ENCODE measurements at places on chromosomes 6 and 20.

DNA sequence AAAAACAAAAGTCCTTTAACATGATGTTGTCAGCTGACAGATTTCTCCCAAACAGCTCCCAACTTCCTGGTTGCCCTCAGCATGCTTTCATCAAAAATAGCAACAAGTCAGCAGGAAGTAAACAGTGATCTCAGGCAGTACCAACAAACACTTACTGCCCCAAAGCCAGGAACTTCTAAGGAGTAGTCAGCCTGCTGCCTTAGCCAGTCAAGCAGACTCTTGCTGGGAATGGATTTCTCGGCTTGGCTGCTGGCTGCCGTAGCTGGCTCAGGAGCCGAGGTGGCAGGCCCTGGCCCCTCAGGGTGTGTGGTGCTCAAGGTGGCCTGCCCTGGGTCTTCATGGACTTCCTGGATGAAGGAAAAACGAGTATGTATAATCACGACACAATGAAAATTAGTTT is 46.6 kb upstream of the EMILIN3 start:
- no peak for DNase-seq

GRCh38 chr6:43964659-43965570 is 162.3 kb downstream of the MRPL14 start:
- DNase-seq = no peak

DNA sequence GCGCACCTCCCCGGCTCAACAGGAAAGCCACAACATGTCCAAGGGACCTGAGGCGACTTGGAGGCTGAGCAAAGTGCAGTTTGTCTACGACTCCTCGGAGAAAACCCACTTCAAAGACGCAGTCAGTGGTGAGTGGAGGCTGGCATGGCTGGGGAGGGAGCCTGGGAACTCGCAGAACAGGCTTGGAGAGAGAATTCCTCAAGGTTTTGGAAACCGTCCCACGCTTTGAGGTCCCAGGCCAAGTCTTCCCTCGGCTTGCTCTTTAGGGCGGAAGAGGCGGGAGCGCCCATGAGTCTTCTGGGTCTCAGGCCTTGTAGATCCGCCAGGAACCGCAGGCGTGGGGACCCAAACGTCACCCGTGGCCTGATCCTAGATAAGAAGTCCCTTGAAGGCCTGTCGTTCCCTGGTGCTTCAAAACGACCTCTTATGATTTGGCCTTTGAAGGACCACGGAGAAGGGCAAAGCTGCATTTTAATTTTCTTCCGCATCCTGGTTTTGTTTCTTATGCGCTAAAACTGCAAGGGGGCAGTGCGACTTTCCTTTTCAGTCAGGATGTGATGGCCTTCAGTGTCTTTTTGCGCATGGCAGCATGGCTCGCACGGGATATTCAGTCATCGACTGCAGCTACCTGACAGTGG is 2.0 kb downstream of the LAMP5 start:
- no peak for DNase-seq

- no peak for DNase-seq
Measured at GRCh38 chr6:24778121-24778520, 3.4 kb downstream of the GMNN start.

- DNase-seq = no peak
Measured at GRCh38 chr20:25117990-25118389, 36.0 kb upstream of the VSX1 start.

GRCh38 chr6:7561153-7561964 is 19.9 kb downstream of the DSP start:
- DNase-seq = peak; percentile 27

DNA sequence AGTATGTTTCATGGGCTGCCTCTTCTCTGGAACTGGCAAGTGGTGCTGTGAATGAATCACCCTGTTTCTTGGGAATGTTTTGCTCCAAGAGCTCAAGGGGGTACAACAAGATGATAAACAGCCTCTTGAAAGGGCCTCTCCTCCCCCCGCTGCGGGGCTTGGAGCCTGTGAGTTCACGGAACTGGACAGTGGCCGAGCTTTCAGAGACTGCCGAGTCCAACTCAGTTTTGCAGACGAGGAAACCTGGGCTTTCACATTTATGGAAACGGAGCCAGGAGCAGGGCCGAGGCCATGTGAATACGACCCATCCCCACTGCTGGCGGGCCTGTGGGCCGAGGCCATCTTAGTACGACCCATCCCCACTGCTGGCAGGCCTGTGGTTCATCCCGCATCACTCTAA is 18.2 kb upstream of the SRC start:
- no peak for DNase-seq

- peak; percentile 95 for DNase-seq
Measured at GRCh38 chr6:47034926-47035325, 7.2 kb downstream of the ADGRF1 start.

DNA sequence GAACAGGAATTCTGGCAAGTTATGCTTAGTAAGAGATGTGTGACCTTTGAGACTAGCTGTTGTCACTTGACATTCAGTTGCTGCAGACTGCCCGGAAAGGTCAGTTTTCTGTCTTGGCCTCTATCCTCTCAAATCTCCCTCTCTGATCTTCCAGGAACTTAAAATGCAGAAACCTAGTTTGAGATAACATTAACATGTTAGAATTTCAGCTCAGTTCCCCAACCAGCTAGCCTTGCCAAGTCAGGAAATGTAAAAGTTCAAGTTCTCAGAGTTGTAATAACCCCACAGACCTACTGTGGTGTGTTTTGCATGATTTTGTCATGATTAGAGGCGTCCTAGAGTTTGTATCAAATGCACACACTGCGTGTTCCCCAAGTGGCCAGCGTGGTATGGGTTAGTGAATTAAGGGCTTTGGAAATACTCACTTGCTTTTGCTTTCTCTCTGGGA is 46.6 kb downstream of the DUSP22 start:
- DNase-seq = no peak

DNA sequence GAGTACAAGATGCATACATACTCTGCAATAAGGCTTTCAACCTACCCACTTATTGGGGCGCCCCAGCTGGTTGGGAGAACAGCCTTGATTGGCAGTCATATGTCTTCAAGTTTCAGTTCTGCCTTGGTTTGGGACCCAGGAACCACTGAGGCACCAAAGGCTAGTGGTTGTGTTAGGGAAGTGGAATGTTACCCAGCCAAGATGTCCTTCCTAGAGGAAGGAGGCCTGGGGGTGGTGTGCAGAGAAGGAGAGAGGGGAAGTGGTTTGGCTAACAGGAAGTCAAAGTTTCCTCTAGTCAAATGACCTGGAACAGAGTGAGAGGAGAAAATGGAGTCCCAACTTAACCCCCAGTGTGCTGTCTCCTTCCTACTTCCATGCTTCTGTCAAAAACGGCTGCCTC is 59.4 kb downstream of the CD164 start:
- no peak for DNase-seq

GRCh38 chr6:113018351-113019151 is 671.4 kb downstream of the RFPL4B start:
- DNase-seq = peak; percentile 13

DNA sequence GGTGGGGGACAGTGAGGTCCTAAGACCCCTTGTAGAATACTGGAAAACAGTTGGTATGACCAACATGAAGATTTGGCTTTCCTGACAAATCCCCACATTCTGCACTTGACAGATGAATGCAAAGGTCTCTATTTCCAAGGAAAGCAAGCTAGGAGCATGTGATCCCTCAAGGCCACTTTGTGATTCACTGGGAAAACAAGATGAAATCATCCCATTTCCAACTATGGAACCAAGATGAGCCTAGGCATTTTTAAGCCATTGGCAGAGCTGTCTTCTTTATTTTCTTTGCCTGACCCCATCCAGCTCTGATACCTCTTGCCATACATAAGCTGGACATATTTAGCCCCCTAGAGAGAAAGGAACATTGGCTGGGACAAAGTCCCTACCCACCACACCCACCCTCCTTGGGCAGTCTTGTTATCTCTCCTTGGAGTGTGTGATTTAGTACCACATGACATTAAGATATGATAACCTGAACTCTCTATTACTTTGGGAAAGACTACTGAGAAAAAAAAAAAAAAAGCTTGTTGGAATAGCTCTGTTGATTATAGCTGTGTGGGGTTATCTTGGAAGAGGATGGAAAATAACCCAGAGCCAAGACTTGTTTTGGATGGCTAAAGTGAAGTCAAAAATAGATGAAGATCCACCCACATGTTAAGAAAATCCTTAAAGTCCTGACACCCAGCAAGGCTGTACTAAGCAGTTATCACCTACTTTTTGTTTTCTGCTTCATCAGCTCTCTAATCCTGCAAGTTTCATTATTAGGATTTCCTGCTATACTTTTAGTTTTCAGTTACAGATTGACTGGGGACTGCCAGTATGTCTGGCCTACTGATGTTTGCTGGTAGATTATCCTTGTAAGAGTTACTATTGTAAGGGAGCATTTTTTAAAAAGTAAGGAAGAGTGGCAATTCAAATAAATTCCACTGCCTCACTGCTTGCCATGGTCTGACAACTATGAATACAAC is 90.1 kb upstream of the PREP start:
- no peak for DNase-seq

GRCh38 chr6:75273009-75273408 is 11.6 kb downstream of the TMEM30A start:
- no peak for DNase-seq

DNA sequence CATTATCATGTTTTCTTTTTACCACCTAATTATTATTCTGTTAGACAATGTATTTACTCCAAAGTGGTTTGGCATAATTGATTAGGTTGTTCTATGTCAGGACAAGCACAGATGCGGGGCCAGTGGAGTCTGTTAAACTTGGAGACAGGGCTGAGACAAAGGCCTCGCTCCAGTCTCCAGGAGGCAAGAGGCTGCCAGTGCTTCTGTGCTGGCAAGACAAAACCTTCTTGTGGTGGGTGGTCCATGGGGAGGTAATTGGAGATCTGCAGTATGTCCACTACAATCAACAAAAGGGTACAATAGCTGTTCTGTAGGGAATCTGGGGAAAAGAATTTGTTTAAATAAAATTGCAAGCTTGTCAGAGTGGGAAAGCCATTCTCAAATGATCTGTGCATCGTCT is 677.2 kb upstream of the SLC35B3 start:
- DNase-seq = no peak

DNA sequence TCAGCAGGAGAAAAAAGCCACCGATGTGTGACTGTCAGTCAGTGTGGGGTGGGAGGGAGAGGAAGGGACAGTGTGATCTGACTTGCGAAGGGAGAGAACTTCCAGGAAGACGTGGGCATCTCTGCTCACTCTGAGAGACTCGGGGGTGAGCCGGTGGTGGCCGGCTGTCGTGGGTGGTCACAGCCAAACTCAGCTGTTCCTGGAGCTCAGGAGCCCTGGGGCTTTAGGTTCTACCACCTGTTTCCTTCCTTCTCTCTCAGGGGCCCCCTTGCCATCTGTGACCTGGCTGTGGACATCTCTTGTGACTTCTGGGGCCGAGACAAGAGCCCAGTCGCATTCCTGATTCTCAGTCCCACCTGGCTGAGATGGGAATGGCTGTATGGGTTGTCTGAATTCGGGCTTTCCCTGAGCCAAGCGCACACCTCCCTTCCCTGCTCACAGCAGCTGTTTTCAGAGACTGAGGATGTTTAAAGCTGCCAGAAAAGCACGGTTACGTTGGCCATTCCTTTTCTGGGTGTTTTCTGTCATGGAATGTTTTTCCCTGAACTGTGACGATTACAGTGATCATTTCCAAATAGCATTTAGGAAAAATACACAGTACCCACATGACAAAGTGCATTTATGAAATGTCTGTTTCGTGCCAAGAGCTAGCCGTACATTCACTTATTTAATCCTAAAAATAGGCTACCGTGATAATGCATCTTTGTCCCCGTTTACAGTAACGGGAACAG is 36.5 kb downstream of the SYNJ2 start:
- no peak for DNase-seq

DNA sequence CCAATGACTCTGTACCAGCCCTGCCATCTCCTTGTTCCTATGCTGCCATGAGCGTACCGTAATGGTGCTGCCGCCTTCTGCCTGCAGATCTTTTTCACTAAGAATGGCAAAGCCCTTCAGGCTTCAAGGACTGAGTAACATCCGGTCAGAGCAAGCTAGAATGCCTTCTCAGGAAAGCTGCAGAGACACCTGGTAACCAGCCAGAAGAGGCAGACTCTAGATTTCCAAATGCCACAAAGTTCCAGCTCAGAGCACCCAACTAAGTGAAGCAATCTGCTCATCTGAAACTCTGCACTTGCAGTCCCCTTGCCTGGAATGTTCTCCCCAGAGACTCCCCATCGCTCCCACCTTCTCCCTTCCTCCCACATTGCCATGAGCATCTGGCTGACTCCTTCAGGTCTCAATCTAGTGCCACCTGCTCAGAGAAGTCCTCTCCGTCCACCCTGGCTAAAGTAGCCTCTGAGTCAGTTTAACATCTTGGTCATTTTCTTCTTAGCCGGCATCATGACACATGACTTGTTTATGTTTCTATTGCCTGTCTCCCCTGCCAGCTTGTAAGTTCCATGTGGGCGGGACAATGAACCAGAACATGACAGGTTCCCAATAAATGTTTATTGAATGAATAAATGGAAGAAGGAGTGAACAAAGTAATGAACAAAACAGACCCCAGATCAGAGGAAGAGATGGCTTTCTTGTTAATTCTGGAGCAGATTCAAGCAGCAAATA is 6.9 kb upstream of the OCSTAMP start:
- no peak for DNase-seq

DNA sequence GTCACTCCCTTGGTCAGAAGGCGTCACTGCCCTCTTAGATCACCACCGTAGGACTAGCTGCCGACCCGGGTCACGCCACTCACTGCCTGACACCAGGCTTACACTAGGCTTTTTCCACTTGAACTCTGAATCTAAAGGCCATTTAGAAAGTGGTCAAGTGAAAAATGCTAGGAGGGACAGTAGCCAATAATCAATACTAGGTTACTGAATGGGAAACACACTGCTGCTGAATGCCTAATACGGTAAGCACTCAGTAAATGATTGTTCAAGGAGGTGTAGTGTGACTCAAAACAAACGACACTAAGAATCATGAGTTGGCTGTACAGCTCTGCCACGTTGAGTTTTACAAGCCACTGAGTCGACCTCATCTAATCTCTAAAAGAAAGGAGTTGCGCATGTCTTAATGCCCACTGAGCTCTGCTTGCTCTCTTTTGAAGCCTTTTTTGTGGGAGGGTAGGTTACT is 760 bp upstream of the IBTK start:
- peak; percentile 87 for DNase-seq

DNA sequence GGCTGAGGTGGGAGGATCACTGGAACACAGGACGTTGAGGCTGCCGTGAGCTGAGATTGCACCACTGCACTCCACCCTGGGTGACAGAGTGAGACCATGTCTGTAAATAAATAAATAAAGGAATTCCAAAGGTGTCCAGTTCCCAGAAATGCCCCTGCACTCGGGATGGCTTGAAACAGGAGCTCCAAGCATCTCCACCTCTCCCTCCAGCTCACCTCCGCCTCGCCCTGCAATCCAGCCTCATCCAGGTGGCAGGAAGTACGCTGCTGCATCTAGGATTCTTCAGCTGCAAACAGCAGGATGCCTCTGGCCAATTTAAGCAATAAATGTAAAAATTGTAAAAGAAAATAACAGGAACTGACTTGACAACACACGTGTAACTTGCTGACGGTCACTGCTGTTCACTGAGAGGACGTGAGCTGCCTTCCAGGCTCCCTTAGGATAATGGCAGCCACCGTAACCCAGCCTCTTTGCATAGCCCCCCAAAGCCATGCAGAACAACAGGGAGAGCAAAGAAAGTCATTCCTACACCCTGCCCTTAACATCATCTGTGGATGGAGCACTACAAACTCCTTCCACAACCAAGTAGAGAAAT is 11.4 kb upstream of the GRM4 start:
- DNase-seq = no peak
